ENCODE measurements at places on chromosomes 16 and 17.
A peak's percentile ranks its signal among the peaks of the same experiment; 100 is the strongest.

DNA sequence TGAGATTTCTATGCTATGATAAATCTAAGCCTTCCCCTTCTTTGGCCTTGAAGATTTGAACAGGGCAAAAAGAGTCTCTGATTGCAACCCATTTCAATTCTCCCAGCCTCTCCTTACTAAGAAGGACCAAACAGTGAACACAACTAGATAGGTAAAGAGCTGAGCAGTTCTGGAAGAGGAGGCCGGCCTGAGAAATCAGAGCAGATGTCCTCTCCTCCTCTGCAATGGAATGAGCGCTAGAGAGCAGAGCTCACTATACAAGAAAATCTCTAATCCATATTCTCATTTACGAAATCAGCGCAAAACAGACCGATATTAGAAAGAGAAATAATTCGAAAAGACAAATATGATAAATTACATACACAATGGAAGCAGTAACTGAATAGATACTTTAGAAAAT, 124.2 kb downstream of the CDK5R1 start:
- DNase-seq = no peak

DNA sequence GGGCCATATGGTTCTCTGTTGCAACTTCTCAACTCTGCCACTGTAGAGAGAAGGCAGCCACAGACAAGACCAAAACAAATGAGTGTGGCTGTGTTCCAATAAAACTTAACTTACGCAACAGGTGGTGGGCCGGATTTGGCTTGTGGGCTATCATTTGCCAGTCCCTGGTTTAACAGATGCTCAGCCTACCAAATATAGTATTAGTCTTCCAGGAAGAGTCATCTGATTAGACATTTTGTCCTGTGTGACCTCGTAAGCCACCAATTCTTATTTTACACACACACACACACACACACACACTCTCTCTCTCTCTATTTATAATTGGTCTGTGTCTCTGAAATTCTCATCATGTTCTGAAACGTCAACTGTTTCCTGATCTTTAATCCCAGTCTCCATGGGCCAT, 245.9 kb downstream of the XYLT1 start:
- DNase-seq = no peak

GRCh38 chr17:30819971-30820705, 4.4 kb downstream of the CRLF3 start:
- no peak for DNase-seq

DNA sequence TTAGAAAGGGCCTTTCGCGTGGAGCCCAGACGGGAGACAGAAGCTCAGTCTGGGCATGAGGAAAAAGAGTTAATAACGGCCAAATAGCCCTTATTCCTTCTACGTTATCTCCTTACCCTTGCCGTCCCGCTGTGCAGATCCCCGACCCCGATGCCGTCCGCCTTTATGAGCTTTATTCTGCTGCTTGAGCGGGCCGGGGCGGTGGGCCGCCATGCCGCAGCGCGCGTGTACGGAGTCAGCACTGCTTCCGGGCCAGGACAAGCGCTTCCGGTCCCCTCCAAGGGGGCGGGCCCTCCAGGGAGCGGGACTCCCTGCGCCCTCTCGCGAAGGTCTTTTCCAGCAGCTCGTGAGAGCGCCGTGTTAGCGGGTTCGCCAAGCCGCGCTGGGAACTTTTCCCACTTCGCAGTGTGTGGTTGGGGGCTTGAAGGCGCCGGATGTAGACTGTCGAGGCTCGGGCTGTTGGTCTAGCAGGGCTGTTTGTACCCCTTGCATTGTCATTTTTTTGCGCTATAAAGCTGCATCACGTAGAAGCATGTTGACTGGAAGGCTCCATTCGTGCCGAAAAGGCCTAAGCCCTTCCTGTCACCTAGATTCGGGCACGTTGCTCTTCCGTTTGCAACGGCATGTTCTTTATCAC, at the start of gene TSR1:
Gene TSR1 (minus strand): TSS at position 243 of the 637 bp plus-strand sequence. CDS start 30 bp downstream, at position 213.
- DNase-seq = peak; percentile 77

DNA sequence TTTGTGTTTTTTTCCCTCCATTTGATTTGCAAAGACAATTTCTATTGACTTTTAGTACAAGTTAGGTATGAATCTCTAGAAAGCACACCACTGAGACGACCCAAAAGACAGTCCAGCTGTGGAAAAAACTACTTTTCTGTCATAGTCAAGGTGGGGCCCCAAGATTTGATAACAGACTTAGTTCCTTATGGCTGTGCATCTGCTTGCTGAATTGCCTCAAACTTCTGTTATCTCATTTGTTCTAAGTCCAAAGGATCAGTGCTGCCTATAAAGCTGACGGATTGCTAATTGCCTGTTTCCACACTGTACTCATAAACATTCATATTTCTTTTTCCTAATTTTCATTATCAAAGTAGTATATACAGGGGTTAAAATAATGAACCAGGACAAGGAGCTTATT, 180.8 kb downstream of the SPECC1 start:
- DNase-seq = no peak

DNA sequence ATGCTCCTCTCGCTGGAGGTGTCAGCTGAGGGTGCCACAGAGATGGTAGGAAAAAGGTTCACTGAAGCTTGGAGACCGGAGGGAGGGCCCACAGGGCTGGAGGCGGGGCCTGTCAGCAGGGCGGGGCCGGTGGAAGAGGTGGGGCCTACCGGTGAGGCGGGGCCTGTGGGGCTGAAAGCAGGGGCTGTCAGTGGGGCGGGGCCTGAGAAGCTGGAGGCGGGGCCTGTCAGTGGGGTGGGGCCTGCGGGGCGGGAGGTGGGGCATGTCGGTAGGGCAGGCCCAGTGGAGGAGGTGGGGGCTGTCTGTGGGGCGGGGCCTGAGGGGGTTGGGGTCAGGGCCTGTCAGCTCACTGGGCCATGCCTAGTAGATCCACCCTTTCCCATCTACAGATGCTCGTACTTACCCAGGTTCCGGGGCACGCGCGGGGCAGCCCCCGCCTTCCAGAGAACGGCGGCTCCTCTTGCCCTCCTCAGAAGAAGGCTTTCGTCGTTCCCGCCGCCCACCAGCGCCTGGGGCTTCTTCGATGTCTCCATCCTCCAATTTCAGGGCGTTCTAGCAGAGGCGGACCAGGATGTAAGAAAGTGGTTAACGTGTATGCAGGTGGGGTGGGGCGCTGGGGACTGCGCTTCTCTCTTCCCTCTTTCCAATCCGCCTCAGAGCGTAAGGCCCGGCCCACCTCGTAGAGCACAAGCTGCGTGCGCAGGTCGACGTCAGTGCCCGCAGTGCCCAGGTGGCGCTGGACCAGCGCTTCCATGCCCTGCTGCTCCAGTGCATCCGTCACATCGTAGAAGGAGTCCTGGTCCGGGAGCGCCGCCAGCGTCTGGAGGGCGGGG, 9.8 kb downstream of the TMEM208 start:
- DNase-seq = peak; percentile 62

DNA sequence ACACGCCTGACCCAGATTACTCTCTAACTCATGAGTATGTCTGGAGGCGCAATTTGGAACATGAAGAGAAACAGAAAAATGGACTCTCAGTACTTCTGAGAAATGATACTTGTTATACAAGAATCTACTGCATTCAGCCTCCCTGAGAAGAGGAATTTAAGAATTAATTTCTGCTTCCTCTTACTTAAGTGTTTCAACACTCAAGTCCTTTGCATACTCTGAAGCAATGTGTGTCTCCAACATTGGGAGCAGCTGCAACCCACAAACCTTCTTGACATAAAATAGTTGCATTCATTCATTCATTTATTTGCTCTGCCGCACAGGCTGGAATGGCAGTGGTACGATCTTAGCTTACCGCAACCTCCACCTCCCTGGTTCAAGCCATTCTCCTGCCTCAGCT, 199.8 kb downstream of the NPIPA7 start:
- no peak for DNase-seq
